Stimulated activated CD8-positive, alpha-beta memory T cell treated with anti-CD3 and anti-CD28 coated beads, Interleukin-2, amount 100 ng/mL, for 48 hours (primary cell): ENCODE measurements at places on chromosomes 16 and 17.
A peak's percentile ranks its signal among the peaks of the same experiment; 100 is the strongest.

- peak; percentile 12 for DNase-seq
Observed at GRCh38 chr17:78474614-78475146, 96.2 kb downstream of the PGS1 start.

- no peak for DNase-seq
Observed at GRCh38 chr17:17713839-17714238, 32.6 kb downstream of the RAI1 start.

GRCh38 chr17:4658478-4659305 is 17.2 kb upstream of the ALOX15 start:
- DNase-seq, result peak; percentile 64

DNA sequence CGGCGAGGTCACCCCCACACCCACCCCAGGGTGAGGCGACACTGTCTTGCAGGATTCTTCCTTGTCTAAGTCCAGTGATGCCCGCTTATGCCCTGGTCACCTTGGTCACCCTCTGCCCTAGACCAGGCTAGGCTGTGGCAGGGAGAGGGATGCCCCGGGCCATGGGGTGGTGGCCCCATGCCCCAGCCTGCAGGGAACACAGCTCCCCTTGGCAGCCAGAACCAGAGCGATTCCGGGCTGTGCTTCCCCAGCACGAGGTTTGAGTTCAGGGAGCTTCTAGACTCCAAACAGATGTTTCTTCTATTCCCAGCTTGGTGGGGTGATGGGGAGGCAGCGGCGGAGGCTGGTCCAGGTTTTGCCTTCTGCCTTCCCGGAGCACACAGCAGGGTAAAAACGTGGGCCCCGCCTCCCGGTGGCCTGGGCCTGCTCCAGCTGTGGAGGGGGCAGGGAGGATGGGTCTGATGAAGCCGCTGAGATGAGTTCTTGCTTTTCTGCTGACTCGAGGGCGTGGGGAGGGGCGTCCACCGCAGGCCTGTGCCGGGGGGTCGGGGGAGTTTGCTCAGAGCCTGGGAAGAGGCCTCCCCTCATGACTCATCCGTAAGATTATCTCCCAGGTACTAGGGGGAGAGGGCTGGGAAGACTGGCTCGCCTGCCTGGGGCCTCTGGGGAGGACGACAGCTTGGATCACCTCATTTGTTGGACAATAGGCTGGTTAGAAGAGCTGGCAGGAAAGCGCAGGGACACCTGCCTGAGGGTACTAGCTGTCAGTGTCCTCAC is 15.4 kb downstream of the SMTNL2 start:
- DNase-seq, result no peak

DNA sequence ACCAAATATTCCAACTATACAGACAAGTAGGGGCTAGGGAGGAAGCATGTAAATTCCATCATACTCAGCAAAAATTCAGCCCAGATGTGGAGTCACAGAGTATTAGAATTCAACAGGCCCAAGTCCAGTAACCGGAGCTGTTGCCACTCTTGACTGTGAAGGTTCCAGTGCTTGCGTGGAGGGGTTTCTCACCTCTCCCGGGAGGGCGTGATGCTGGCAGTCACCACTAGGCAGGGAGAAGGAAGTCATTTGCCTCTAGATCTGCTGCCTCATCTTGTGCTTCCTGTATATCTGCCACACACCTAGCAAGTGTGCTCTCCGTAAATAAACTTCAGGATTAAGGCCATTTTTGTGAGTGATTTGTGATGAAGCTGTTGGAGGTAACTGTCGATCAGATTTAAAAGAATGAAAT is 1.0 kb upstream of the CKLF start:
- peak; percentile 42 for DNase-seq

- peak; percentile 73 for DNase-seq
Observed at GRCh38 chr17:2259769-2260536, 43.6 kb downstream of the SMG6 start.

- DNase-seq, result no peak
Observed at GRCh38 chr17:80780381-80781198, 211.1 kb upstream of the CHMP6 start.

- DNase-seq, result peak; percentile 96
Observed at GRCh38 chr17:21275579-21276263, 8.8 kb upstream of the MAP2K3 start.

DNA sequence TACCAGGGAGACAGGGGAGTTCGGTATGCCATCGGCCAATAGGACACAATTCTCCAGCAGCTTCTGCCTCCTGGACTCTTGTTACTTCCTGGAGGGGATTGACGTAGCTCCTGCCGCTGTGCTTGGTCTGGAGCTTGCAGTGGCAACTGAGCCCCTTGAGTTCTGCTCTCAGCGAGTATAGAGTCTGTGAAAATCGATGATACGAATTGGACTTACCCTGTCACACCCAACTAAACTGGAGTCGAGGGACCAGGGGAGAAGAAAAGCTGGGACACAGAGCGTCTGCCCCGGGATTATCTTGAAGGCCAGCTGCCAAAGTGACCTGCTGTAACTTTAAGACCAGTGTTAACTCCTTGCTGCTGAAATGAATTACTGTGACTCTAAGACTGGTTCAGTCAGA is 22.2 kb downstream of the SEC14L1 start:
- no peak for DNase-seq

DNA sequence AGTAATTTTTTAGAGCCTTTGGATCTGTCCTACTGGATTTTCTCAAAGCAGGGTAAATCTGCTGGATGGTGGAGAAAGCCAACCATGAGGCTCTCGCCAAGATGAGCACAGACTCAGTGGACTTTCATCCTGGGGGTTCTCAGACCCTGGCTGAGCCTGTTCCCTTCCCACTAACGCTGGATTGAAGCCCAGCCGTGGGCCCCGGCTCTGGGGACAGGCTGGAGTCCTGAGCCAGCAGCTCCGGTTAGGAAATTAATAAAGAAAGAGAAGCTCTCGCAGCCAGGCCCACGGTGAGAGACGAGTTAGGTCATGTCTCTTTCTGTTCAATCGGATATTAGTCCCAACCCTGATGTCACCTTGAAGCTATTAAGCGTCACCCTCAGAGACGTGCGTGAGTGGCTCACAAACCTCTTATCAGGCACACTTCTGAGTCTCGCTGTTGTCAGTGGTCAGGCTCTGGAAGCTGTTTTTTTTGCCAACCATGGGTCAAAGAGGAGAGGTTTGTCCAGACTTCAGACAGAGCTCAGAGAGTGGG is 27.1 kb downstream of the MEOX1 start:
- DNase-seq, result no peak

DNA sequence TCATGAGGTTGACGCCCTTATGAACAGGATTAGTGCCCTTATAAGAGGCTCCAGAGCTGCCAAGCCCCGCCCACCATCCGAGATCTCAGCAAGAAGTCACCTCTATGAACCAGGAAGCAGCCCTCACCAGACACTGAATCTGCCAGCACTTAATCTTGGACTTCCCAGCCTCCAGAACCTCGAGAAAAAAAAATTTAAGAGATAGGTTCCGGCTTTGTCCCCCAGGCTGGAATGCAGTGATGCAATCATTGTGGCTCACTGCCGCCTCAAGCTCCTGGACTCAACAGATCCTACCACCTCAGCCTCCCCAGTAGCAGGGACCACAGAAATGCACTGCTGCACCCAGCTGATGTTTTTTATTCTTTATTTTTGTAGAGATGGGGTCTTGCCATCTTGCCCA is 22.5 kb upstream of the ADCY9 start:
- DNase-seq, result no peak
